ENCODE measurements at places on chromosomes 3 and 15.

- DNase-seq = no peak
These were observed 4.9 kb upstream of the TBC1D5 start for GRCh38 chr3:17747174-17747889.

DNA sequence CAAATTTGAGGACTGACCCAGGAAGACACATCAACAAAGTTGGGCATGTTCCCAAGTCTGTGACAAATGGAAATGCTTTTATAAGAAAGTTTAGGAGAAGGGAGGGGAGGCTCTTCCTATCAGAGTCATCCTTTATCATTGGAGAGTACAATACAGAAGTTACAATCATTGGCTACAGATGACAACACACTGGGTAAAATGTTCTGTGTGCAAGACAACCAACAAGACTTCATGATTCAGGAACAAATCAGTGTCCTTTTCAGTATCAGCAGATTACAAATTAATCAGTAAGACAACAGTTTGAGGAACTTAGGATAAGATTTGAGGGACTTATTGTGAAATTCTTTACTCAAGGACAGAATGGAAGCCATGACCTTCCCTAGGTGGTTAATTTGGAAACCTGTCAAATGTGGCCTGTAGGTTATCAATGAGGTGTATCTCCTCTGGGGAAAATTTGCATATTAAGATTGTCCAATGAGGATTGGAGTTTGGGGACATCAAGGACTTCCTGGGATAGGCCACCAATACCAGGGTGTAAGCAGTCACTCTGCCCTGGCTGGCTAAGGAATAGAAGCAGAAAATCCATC, 274.4 kb upstream of the RORA start:
- DNase-seq = no peak

DNA sequence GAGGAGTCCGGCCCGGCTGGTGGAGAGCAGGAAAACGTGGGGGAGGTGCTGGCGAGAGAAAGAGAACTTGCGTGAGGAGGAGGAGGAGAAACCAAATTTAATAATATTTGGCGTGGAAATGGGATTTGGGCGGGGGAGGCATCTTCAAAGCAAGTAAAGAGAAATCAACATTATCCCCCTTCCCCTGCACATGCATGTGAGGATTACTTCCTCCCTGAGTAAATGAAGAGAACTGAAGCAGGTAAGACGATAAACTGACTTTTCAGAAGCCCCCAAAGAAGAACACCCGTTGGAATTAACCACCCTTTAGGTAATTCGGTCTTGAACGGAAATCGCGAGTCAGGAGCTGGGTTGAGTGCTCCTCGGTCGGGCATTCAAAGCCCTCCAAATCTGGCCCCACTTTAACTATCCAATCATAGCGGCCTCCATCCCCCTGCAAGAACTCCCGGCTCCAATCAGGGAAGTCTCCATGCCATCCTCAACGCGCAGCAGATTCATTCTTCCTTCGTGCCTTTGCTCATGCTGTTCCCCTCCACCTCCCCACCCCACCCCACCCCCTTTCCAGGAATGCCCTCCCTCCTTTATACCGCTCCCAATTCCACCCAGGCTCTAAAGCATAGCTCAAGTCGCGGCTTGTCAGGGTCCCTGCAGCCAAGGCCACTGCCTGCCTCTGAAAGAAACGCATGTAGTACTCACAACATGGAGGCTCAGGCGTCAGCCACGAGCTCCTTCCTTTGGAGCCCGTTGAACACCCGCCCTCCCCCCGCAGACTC, 545 bp upstream of the RFX7 start:
- no peak for DNase-seq

DNA sequence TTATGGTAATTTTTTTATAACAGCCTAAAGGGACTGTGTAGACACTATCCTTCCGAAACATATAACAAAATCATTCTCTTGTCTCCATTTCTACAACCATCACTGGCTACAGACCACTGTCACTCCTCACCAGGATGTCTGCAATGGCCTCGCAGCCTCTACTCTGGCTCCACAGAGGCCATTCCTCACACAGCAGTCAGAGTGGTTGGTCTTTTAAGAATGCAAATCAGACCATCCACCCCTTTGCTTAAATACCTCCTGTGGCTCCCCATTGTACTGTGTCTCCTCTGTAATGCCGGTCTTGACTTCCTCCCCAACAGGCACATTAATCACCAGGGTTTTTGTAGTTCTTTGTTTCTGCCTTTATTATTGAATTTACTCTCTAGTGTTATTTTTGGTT, 344.8 kb downstream of the ERC2 start:
- no peak for DNase-seq

GRCh38 chr15:64209680-64210334, 47.0 kb upstream of the PPIB start:
- no peak for DNase-seq

DNA sequence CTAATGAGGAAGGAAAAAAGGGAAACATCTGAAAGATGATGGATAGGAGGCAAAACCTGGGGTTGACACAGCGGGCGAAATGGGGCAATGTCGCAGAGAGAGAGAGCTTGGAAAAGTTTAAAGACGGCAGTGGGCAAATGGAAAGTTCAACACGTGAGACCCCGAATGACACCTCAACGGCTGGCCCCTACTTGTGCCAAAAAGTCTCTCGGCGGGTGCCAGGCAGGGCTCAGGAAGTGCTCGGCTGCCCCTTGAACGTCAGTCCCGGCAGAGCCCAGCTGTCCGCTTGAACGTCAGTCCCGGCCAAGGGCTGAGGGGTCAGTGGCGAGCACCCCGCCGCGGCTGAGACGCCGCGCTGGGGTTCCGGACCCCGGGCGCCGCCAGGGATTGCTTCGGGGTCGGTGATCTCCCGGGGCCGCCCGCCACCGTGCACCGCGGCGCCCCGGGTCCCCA, 658 bp downstream of the EOGT start:
- no peak for DNase-seq

- no peak for DNase-seq
These were observed 613.8 kb upstream of the NR2F2 start for GRCh38 chr15:95716708-95717107.

GRCh38 chr15:75107908-75108838, 84.8 kb downstream of the PPCDC start:
- DNase-seq = peak; percentile 61

DNA sequence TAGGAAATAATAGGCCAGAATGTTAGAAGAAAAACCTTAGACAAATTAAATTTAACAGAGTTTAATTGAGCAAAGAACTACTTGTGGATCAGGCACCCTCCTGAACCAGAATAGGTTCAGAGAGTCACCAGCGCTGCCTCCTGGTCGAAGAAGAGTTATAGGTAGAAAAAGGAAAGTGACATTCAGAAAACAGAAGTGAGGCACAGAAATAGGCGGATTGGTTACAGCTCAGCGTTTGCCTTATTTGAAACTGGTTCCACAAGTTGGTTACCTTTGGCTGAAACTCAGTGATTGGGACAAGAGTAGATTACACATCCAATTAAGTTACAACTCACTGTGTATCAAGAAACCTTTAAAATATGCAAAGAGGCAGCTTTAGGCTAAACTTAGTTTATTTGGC, 4.4 kb downstream of the AADAC start:
- DNase-seq = no peak

GRCh38 chr3:82004266-82004665, 242.8 kb upstream of the GBE1 start:
- DNase-seq = no peak

DNA sequence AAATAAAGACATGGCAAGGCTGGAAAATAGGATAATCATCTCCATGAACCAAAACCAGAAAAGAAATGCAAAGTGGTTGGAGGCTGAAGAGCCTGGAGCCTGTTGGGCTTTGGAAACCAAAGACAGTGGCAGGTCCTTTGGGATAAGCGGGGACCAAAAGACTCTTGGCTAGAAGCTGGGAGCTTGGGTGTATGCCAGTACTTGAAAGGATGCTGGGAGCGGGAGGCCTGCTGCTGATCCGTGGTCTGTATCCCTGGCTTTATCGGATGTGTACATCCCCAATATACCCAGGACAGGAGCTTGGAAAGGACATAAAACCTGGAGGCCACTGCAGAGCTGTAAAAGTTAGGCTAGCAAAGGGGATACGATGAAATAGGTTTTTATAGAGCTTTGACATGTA, 1.3 kb upstream of the CHRNB4 start:
- DNase-seq = no peak

DNA sequence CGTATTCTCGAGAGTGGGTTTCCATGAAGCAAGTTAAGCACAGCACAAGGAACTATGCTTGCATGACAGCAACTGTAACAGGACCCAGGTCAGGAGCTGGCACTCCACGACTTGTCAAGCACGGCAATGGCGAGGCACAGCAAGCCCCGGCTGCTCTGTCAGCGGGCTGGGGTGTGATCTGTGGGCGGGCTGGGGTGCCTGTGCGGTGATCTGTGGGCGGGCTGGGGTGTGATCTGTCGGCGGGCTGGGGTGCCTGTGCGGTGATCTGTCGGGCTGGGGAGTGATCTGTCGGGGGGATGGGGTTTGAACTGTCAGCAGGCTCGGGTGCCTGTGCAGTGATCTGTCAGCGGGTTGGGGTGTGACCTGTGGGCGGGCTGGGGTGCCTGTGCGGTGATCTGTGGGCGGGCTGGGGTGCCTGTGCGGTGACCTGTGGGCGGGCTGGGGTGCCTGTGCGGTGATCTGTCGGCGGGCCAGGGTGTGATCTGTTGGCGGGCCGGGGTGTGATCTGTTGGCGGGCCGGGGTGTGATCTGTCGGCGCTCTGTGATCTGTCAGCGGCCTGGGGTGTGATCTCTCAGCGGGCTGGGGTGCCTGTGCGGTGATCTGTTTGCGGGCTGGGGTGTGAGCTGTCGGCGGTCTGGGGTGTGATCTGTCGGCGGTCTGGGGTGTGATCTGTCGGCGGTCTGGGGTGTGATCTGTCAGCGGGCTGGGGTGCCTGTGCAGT, 205.7 kb downstream of the XXYLT1 start:
- DNase-seq = no peak

DNA sequence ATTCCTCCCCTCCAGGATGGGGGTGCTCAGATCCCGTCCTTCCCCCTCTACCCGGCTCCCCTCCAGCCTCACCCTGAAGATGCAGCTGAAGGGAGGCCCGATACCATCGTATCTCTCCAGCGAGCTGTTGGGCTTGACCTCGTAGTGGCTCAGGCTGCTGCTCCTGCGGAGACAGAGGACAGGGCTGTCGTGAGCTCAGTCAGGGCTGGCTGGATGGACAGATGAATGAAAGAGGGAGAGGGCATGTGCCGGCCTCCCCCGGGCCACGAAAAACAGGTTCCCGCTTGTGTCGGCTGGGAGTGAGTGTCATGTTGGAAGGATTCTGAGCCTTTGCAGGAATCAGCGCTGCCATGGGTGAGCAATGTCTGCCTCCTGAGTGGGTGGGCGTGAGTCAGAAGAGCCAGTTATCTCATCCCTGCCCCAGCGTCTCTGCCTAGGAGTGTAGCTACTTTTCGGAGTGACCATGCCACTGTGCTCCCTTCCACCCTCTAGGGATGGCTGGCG, 35.2 kb downstream of the FEM1B start:
- no peak for DNase-seq

DNA sequence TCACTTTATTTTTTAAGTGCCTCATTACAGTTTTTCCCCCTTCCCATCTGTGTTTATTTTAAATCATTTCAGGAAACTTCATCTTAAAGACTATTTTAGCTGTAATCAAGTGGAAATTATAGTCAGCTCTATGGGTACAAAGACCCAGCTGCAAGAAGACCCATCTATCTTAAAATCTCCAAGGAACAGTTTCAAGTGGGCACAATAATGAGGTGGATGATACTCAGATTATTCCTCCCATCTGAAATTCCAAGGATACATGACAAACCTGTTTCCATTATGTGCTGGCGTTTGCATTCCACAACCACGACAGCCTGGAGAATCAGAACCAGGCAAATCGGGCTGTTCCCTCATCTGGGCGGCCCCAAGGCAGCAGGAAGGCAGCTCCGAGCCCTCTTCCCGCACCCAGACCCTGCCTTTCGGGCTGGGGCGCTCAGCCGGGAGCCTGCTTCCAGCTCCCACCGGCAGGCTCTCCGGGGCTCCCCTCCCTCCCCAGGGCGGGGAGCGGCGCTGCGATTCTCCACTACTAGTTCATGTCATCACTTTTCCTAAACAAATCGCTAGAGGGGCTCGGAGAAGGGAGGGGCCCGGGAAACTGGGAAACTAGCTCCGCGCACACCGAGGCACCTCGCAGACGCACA, at the start of gene MGLL:
Gene MGLL (minus strand): TSS at position 475 of the 641 bp plus-strand sequence. CDS start 197 bp downstream, at position 278.
- DNase-seq = peak; percentile 28

- DNase-seq = no peak
These were observed 51.6 kb upstream of the FSIP1 start for GRCh38 chr15:39834256-39834655.

DNA sequence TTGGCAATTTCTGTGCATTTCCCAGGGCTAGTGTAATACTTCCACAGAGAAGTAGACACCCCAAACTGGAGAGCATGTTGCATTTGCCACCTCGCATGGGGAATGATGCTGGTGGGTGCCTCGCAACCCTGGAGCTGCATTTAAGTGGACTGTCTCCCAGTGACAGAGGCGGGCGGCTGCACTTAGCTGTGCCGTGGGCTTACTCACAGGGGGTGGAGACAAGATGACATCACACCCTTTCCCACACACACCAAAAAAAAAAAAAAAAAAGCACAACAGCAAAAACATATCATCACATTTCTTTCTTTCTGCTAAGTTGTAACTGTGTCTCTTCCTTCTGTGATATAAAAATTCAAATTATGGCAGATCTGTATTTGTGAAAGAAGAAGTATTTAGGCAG, at the start of gene ABI3BP:
Gene ABI3BP (minus strand): TSS at position 113 of the 400 bp plus-strand sequence. CDS start 37 bp downstream, at position 76.
- peak; percentile 35 for DNase-seq

GRCh38 chr15:59687836-59688235, 1.3 kb downstream of the BNIP2 start:
- DNase-seq = no peak

- DNase-seq = no peak
These were observed 45.5 kb downstream of the PHLDB2 start for GRCh38 chr3:111904376-111905241.

DNA sequence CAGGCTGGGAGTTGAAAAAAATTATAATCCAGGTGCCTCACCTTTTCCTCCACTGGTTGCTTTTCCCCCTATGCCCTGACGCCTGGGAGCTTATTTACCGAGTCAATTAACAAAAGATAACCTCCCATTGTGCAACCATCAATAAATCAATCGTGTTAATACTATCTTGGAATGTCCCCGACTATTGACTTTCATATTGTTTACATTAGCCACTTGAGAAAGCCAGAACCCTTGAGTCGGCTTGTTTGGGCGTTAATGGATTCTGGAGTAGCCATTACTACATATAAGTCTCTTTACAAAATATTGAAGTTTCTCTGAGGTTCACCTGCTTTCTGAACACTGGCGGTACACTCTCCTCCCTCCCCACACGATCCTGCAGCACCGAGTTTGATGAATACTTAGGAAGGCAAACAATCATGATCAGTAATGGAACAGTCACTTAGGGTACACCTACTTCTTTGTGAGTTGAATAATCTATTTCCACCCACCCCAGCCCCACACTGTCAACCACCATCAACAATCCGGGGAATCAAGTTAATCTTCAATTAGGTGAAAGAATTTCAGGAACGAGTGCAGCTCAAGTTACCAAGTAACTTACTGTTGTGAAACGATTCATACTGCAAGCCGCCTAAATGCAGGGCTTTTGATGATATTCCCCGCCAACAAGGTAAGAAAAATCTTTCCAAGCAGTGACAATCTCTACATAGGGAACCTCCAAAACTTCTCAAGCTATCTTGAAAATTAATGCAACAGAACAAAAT, 159.3 kb upstream of the NR2F2 start:
- no peak for DNase-seq

- DNase-seq = no peak
These were observed 77.6 kb downstream of the IQSEC1 start for GRCh38 chr3:12995389-12996180.
